Activated naive CD4-positive, alpha-beta T cell treated with anti-CD3 and anti-CD28 coated beads, Interleukin-2, amount 10 ng/mL, durations not matched to agents 7 days and 5 days (primary cell): ENCODE measurements at places on chromosomes 5 and 9.

- no peak for DNase-seq
These were observed 241.0 kb upstream of the NFIL3 start for GRCh38 chr9:91664663-91665062.

GRCh38 chr9:113486327-113486726 is 22.8 kb downstream of the RGS3 start:
- peak; percentile 10 for DNase-seq

- DNase-seq, result no peak
These were observed 23.4 kb upstream of the RUFY1 start for GRCh38 chr5:179526978-179527377.

GRCh38 chr9:35616681-35617459 is 1.3 kb downstream of the CD72 start:
- DNase-seq, result peak; percentile 79

GRCh38 chr9:117239428-117239827 is 175.4 kb downstream of the ASTN2 start:
- no peak for DNase-seq

DNA sequence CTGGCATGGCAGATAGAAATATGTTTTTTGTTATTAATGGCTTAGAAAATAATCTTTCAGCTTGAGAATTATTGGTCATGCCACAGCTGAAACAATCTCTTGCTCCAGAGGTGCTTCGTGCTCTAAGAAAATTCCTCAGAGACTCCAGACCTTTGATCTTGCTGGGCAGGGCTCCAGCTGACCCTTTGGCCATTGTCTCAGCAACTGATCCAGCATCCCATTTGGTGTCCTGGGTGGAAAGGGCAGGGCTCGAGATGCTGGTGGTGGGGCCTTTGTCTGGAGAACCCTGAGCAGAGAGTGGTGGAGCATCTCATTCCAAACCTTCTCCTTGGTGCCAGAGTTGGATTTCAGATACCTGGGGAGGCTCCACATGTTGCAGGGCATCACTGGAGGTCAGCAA is 43.2 kb upstream of the PIK3R1 start:
- DNase-seq, result no peak

- no peak for DNase-seq
These were observed 231.2 kb upstream of the IRX1 start for GRCh38 chr5:3364433-3364832.

DNA sequence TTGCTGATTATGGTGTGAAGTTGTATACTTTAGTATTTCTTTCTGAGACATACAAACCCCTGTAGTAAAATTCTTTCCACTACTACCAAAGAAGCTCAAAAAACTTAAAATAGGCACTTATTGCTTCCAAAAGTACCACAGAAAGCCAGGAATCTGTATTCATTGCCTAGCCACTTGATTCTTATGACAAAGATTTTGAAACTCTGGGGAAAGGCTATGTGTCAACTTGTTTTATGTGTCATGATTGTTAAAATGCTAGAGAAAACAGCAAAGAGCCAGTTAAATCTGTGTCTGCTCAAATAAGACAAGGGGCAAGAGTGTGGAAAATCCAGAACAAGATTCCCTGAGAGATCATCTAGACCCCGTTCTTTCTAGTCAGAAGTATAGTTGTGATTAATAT is 6.0 kb downstream of the KIF2A start:
- DNase-seq, result no peak

- DNase-seq, result no peak
These were observed 105.7 kb upstream of the ALDH1B1 start for GRCh38 chr9:38286766-38287165.

- no peak for DNase-seq
These were observed 22.2 kb upstream of the MYORG start for GRCh38 chr9:34398875-34399274.

GRCh38 chr9:85224729-85225128 is 517.0 kb downstream of the AGTPBP1 start:
- no peak for DNase-seq

GRCh38 chr5:14584848-14585247 is 3.3 kb downstream of the OTULINL start:
- no peak for DNase-seq

DNA sequence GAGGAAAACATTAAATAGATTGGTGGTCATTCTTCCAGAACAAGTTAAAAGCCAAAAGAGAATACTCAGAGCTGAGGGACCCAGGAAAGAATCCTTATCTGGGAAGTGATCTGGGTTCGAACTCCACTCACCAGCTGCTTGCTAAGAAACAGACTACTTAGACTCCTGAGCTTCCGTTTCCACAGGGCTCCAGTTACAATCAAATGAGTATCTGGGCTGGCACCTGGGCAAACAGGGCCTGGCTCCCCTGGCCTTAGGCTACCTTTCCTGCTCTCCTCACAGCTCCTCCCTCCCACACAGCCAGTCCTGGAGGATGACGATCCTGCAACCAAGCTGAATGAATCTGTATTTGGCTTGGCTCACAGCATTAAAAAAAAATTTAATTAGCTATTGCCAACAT is 2.5 kb downstream of the MAPK9 start:
- no peak for DNase-seq

- no peak for DNase-seq
These were observed 3.0 kb upstream of the TUT7 start for GRCh38 chr9:86356871-86357866.

- no peak for DNase-seq
These were observed 171.0 kb downstream of the RMI1 start for GRCh38 chr9:84151640-84152039.

DNA sequence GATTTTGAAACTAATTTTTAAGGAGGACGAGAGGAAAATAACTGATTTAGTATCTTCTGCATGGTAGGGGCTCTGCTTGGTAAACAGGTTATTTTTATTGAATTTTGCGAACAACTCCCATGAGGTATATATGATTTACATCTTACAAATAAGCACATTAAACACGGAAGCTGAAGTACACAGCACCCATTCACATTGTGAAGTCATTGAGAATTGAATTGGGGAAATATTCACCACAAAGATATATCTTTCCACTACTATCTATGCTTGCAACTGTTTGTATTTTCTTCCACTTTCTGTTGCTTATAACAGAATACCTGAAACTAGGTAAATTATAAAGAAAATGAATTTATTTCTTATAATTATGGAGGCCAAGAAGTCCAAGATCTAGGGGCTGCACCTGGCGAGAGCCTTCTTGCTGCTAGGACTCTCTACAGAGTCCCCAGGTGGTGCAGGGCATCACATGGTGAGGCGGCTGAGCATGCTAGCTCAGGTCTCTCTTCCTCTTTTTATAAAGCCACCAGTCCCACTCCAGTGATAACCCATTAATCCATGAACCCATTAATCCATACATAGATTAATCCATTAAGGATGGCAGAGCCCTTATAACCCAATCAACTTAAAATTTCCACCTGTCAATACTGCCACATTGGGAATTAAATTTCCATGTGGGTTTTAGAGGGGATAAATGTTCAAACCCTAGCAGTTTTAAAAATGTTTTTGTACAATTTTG is 79.0 kb upstream of the ZNF608 start:
- no peak for DNase-seq

GRCh38 chr5:24005384-24005783 is 498.0 kb downstream of the PRDM9 start:
- no peak for DNase-seq

DNA sequence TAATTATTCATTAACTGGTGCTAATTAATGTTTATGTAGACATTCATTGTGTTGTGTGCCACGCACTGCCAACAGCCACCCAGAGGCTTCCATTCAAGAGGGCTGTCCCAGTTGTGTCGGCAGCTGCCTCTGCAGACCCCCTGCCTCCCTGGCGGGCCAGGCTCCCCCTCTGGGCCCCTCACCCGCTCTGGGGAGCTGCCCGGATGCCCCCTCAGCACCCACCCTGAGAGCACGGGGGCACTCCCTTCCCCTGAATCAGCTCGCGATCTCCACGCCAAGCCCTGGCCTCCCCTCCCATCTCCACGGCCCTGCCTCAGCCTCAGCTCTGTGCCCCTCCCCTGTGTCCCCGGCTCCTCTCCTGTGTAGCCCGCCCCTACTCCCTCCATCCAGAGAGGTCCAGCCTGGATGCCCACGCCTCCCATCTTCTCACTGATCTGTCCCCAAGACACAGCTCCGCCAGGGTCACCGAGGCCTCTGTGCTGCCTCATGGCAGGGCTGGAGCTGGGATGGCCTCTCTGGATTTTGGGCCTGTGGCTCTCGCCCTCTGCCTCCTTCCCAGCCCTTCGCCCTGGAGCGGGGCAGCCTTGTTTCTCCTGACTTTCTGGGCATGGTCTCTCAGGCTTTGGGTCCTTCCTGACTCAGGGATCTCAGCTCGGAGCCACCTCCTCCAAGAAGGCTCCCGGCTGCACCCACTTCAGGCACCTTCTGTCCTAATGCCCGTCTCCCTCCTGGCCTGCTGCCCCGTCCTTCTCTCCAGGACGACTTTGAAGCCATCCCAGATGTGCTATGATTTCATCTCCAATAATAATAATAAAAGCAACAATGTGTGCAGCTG is 16.0 kb upstream of the SLC9A3 start:
- no peak for DNase-seq

- no peak for DNase-seq
These were observed 72.5 kb downstream of the ACER2 start for GRCh38 chr9:19481121-19481870.

DNA sequence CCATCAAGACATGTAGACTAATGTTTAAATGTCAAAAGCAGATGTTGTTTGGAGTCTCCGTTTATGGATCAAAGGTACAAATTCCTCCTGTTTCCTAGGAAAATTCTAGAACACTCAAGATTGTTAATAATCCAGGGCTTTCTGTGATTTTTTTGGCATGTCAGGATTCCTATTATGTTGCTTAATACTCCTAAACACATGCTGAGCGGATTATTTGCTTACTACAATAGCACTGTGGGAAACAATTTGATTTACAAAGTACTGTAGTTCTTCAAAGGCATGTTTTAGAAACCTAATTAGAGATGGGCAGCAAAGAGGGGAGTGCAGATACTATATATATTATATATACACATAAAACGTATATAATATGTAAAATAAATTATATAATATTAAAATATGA is 19.0 kb upstream of the SCAMP1 start:
- no peak for DNase-seq

DNA sequence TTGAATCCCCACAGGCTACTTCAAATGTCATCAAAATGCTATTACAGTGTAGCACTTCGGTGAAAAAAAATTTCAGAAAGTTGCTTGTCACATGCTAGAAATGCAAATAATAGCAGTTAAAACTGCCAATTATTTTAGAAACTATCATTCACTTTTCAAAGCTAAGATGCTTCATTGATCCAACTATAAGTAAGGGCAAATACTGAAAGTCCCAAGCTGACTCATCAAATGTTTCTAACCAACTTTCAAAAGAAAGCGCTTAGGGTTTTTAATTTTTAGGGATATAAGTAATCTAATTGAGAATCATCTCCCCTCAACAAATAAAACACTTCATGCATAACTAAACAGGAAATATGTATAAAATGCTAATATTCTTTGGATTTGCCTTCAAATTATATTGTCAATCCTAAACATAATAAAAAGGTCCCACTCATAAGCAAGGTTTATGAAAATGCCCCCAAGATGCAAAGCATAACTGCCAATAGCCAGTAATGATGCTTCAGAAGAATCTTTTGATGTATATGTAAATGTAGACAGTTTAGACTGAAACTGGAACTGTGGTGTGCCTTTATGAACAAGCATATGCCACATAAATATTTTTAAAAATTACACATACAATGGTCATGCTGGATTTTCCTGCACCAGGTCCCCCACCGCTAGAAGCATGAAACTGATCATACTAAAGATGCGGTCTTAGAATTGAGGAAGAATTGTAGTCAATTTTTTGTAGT is 12.2 kb downstream of the ACTL7A start:
- DNase-seq, result no peak

- DNase-seq, result no peak
These were observed 65.4 kb downstream of the SPATA31C2 start for GRCh38 chr9:88072831-88073375.

- no peak for DNase-seq
These were observed 94.2 kb downstream of the FOXD1 start for GRCh38 chr5:73354406-73354805.

- DNase-seq, result no peak
These were observed 40.9 kb upstream of the PWWP2A start for GRCh38 chr5:160159991-160160792.

- DNase-seq, result no peak
These were observed 27.3 kb downstream of the IRX1 start for GRCh38 chr5:3622961-3623360.

- no peak for DNase-seq
These were observed 66.0 kb downstream of the AOPEP start for GRCh38 chr9:94792511-94792910.

GRCh38 chr9:11749396-11749795 is 943.8 kb upstream of the TYRP1 start:
- no peak for DNase-seq

- DNase-seq, result no peak
These were observed 5.0 kb downstream of the PPARGC1B start for GRCh38 chr5:149735066-149735465.

DNA sequence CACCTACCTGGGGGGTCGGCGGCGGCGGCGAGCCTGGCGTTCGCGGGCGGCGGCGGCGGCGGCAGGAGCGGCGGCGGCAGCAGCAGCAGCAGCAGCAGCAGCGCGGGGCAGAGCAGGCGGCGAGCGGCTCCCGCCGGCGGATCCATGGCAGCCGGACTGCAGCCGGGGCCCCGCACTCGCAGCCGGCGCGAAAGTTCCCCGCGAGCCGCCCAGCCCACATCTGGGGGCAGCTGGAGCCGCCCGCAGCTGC is 153 bp downstream of the ADAMTS2 start:
- DNase-seq, result no peak

DNA sequence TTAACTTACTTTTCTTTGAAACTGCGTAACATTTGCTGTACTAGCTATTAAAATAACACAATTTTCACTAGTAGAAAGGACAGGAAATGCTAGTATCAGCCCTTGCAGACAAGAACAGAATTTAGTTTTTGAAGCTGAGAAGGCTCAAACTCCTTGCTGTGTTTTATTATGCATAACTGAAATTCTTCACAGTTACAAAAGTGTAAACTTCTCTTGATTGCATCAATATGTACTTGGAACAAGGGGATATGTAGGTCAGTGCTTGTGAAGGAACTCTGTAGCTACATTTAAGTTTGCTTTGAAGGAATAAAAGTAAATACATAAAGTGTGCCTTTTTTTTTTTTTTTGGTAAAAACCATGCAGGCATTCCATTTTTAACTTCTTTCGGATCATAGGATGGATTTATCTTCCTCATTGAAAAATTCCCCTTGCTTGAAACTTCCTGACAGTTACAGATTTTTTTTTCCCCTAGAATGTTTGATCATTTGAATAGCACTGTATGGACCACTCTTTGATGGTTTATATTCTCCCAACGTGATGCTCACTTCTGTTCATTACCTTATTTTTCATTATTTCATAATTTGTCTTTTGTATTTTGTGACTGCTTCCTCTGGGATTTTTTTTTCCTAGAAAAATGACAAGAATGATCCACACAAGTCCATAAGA is 94.9 kb upstream of the DAB2 start:
- no peak for DNase-seq

DNA sequence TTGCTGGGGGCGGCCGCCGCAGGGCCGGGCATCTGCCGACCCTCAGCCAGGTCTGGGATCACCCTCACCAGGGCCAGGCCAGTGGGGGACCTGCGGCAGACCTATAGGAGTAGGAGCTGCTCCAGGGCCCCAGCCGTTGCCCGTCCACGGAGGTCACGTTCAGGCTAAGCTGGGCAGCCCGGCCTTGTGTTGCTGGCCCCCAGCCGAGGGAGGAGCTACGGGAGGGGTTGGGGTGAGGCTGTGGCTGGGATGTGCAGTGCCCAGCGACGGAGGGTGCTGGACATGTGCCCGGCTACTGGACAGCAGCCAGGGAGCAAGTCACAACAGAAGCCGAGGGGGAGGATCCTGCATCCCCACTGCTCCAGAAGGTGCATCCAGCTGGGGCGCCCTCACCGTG is 39.6 kb upstream of the SLC6A19 start:
- DNase-seq, result no peak

- no peak for DNase-seq
These were observed 1.1 kb upstream of the BNC2 start for GRCh38 chr9:16871336-16872151.
